SK-N-DZ (cell line): ENCODE measurements at places on chromosomes 5 and 9.
A peak's percentile ranks its signal among the peaks of the same experiment; 100 is the strongest.

DNA sequence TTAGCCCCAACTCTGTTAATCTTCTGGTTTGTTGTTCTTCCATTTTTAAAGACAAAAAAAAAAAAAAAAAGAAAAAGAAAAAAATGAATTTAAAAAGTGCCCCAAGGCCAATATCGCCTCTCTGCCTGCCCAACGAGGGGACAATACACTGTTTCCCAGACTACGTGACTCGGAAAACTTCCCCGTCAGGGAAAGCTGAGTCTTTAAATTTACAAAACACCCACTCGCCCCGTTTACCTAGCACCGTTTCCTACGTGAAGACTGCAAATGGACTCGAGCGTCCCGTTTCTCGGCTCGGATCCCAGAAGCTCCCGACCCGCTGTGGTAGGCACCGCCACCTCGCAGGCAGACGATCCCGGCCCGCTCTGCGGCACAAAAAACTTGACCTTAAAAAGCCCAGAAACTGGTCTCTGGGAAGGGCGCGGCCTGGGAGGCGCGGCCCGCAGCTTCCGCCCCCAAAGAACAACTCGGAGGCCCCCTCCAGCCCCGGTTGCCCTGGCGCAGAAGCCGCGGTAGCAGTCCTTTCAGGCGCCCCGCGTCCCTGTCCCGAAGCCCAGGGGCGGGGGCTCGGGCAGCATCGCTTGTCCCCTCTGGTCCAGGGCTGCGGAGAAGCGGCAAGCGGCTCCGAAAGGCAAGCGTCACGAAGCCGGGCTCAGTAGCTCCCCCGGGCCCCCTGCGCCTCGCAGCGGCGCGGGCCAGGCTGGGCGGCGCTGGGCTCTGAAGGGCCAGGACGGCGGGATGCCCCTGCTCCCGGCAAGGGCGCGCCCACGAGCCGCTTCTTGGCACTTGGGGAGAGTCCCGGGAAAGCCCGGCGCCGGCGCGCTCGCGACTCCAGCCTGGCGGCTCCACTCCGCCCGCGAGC, at the start of gene GCNT4:
Gene GCNT4, minus strand, starts transcription at position 367 of the 862 bp plus-strand sequence. CDS start 22,521 bp downstream, outside the sequence.
- DNase-seq: no peak

GRCh38 chr9:137918331-137919094, 40.9 kb downstream of the CACNA1B start:
- no peak for DNase-seq

DNA sequence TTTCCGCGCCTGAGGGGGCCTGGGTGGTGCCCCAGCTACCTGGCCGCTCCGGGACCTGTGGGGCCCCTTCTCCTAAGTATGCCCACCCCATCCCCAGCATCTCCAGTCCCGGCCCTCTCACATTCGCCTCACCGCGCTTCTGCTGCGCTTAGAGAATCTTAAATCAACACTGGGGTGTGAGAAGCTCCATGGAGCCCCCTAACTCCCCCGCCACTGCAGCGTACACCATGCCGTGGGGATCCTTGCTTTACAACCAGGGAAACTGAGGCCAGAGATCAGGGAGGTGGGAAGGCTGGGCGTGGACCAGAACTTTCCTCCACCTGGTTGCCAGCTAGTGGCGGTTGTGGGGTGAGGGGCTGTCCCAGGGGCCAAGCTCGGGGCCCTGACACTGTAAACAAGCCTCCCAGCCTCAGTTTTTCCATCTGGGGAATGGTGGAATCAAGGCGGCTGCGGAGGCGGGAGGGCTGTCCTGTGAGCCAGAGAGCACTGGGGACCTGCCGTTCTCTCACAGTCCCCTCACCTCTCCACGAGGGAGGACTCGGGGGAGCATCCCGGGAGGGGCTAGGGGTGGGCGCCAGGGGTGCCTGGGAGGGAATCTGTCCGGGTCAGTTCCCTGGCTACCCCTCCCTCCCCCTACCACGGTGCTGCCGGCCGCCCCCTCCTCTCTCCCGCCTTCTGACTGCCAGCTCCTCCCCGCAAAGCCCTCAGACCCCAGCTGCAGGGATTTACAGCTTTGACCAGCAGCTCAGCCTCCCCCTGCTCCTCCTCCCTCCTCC, 161.2 kb downstream of the C9orf50 start:
- no peak for DNase-seq

DNA sequence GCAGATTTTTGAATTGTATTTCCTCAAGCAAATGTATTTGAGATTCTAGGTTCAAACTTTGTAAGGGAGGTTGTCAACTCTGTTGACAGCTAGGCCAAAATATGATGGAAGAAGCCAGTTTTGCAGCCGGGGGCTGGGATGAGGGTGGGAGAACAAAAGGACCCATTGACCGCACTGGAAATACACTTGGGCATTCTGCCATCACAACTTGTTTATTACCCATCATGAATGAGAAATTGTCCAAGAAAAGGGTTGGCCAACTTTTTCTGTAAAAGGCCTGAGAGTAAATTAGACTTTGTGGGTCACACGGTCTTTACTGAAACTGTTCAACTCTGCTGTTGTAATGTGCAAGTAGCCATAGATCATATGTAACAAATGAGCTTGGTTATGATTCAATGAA, 221.3 kb upstream of the KLF9 start:
- no peak for DNase-seq

- peak; percentile 22 for DNase-seq
Measured at GRCh38 chr5:159286420-159287035, 23.4 kb downstream of the UBLCP1 start.

DNA sequence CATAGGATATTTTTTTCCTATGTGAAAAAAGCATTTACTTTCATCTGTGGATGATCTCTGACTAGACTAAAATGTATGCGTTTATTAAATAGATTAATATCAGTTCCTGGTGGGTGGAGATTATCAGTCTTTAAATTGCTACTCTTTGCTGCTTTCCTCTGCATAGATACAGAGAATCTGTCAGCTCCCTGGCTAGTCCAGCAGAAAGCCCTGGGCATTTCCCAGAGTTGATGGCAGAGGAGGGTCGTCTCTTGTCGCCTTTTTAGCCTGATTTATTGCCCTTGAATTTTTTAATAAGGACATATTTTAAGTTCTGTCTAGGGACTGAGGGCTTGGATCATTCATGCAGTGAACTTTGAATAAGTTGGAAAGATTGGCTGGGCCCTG, 165.5 kb downstream of the CD180 start:
- DNase-seq: no peak

GRCh38 chr5:98519571-98519970, 253.9 kb upstream of the RGMB start:
- DNase-seq: no peak

DNA sequence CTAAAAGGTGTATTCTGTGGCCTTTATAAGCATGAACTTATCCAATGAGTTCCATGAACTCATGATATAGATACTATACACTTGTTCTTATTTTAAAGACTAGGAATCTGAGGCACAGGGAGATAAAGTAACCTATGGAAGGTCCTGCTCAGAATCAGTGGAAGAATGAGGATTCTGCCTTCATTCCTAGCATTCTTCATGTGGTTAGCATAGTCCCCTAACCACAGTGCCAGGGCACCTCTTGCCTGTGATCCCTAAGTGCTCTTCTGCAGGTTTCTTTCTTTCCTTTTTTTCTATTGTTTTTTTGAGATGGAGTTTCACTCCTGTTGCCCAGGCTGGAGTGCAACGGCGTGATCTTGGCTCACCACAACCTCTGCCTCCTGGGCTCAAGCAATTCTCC, 174.1 kb downstream of the C9orf152 start:
- no peak for DNase-seq

GRCh38 chr5:10499776-10500175, 58.1 kb downstream of the ROPN1L start:
- DNase-seq: no peak

GRCh38 chr5:142615948-142616347, 69.9 kb downstream of the FGF1 start:
- DNase-seq: no peak

DNA sequence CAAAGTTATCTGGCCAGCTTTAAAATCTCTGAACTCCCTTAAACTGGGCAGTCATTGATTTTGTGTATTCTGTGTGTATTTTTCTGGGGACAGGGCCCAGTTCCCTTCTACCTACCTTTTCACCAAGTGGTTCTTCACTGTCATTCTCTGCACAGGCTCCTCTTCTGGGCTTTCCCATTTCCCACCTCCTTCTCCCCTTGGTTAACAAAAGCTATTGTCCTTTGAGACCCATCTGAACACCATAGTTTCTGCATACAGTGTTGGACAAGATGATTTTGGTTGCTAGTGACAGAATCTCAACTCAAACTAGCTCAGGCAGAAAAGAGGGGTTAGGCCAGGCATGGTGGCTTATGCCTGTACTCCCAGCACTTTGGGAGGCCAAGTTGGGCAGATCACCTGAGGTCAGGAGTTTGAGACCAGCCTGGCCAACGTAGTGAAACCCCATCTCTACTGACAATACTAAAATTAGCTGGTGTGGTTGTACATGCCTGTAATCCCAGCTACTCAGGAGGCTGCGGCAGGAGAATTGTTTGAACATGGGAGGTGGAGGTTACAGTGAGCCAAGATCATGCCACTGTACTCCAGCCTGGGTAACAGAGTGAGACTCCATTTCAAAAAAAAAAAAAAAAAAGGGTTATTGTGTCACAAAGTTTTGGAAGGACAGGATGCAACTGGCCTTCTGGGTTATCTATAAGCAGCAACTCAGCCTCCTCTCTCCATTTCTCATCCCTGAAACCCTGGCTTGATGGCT, 31.0 kb upstream of the ANKRD34B start:
- DNase-seq: no peak

DNA sequence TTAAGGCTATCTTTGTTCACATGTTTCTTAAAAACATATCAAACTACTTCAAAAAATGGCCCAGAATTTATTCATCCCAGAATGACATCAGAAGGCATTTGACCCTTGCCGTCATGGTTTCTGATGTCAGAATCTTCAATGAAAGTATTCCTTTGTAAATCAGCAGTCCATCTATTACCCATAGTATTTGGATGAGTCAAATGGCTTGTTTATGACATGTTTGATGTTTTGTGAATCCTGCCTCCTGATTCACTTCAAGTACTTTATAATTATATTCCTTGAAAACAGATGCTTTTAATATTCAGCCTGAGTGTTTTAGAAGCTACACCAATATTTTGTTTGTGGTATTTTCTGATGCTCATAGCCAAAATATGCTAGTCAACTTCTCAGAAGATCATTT, 200.8 kb upstream of the MEF2C start:
- DNase-seq: no peak

DNA sequence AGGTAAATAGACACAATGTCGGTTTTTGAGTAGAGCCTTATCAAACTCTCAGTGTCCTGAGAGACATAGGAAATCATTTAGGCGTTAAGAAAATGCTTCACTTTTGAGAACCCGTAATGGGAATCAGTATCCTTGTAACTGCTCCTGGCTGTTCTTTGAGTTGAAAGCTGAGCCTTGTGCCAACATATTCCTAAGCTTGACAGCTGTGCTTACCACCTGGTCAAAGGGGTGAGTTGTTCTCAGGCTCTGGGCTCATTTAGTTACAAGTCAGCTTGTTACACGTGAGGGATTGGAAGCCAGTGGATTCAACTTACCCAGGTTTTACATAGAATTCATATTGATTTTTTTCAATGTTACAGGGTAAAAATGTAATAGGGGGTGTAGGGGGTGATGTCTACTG, 145.9 kb downstream of the GABRB2 start:
- no peak for DNase-seq

- DNase-seq: no peak
Measured at GRCh38 chr9:137786511-137786920, 91.1 kb upstream of the CACNA1B start.

DNA sequence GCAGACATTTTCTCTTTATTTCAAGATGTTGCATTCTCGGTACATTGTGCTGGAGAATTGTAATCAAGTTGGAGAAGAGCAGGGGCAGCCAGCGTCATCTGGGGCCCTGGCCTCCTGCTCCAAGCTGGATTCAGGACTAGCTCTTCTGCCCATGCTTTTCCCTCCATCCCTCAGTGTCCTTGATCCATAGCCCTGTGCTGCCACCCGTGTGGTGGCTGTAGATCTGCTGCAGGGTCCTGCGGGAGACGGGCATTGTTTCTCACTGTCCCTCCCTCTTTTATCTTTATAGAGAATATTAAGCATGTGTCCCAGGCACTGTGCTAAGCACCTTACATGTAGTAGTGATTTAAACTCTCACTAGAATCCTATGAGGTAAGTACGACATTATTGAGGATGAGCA, 60.5 kb upstream of the HAND1 start:
- no peak for DNase-seq

DNA sequence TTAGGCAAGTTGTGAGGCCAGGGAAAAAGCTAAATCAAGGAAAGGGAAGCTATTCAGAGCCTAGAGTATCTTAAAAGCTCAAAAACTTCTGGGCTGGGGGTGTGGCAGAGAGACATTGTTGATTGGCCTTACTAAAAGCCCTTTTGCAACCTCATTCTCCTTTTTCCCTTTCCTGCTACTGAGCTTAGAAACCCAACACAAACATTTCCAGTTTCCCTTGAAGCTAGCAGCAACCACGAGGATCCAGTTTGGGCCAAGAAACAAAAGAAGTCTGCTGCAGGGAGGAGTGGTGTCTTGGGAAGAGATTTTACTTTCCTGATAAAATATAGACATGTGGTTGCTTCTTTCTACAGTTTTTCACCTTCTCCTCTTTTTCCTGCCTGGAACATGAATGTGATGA, 135.5 kb upstream of the KLF9 start:
- no peak for DNase-seq

- DNase-seq: no peak
Measured at GRCh38 chr9:23842565-23843129, 16.6 kb upstream of the ELAVL2 start.

DNA sequence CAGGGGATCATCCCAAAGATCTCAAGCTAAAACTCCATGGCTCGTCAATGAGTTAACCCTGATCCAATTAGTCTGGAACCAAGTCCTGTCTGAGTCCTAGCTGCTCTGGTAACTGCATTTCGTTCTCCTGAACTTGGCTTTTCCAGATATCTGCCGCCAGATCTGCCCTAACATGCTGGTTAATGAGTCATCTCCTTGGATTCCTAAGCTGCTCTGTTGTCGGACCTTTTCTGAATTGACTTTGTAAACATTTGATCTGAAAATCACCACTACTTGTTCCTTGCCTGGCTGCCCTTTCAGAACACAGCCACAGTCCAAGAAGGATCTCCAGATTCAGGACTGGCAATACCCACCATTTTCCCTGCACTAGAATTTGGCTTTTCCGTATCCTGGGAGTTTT, 473.0 kb downstream of the ZSWIM6 start:
- no peak for DNase-seq

DNA sequence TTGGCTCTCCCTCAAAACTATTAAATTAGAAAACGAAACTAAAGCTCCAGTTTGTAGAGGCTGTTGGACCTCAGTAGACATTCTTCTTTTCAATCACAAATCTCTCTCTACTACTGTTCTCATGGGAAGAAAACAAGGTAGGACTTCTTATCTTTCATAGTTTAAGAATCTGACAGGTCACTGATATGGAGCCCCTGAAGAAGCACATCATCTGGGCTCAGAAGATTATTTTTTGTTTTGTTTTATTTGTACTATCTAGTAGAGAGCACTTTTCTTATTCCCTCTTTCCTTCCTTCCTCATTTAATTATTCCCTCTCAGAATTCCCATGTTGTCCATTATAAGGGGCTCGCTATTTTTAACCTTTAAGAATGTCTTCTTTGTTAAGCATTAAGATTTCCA, 26.3 kb downstream of the STARD4 start:
- no peak for DNase-seq

DNA sequence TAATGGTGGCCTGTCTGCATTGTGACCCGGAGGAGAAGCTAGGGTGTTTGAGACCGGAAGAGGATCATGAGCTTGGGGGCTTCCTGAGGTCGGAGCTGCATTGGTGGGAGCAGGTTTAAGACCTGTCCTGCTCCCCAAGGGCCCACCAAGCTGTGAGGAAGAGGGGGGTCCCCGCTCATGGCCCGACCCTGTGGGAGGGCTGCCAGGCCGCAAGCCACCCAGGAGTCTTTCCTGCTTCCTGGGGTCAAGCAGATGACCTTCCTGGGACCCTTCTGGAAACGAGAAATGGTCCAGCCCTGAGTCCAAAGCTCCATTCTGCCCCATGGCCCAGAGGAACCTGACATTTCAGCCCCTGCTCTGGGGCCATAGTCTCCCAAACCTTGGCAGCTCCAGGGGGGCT, 61.5 kb upstream of the RNU6ATAC start:
- DNase-seq: no peak
